Breast epithelium (tissue), 4 donors: ENCODE measurements at places on chromosomes 13 and 19.

- H3K4me1 ChIP-seq, result no peaks in the 10 kb centered on the region
- H3K36me3 ChIP-seq, result no peaks in the 10 kb centered on the region
- peaks cover 64% of the 10 kb centered on the region for H3K27me3 ChIP-seq
- no peak within 1 kb of the TSS for H3K27ac ChIP-seq
- DNase-seq, result no peak
These were observed at the start of gene TNNT1 for GRCh38 chr19:55149078-55150003. Gene TNNT1, minus strand, starts transcription at chr19:55149206. Its CDS starts 2,049 bp downstream, at chr19:55147157.

- H3K27me3 ChIP-seq, result no peaks in the 10 kb centered on the region
- no peak overlapping the region for H3K4me3 ChIP-seq
- peaks cover 1% of the 10 kb centered on the region for H3K36me3 ChIP-seq
These were observed 20.2 kb downstream of the PAF1 start for GRCh38 chr19:39370735-39371134.

DNA sequence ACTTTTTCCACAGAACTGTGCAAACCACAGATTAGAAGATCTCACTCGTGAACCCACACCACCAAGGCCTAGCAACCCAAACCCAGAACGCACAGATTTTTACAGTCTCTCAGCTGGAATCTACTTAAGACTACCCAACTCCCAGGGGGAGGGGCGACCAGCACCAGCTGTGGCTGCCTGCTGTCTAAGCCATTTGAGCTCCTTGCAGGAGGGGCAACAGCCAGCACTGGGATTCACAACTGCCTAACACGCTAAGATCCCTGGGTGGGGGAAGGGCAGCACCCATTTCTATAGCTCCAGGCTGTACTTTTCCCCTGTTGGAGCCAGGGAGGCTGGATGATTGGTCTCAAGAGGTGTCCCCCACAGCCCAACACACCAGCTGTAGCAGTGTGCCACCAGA, 368.8 kb downstream of the SUCLA2 start:
- no peaks in the 10 kb centered on the region for H3K36me3 ChIP-seq
- H3K27ac ChIP-seq, result no peak overlapping the region
- H3K4me1 ChIP-seq, result no peaks in the 10 kb centered on the region
- no peak overlapping the region for H3K4me3 ChIP-seq
- DNase-seq, result no peak

DNA sequence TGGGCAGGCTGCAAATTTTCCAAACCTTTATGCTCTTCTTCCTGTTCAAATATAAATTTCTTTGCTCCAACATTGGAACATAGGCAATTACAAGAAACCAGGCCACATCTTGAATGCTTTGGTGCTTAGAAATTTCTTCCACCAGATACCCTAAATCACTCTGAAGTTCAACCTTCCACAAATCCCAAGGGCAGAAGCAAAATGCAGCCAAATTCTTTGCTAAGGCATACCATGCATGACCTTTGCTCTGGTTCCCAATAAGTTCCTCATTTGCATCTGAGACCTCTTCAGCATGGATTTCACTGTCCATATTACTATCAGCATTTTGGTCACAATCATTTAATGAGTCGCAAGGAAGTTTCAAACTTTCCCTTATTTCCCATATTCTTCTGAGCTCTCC, 130.9 kb downstream of the DIAPH3 start:
- no peak overlapping the region for H3K4me3 ChIP-seq
- no peaks in the 10 kb centered on the region for H3K4me1 ChIP-seq

DNA sequence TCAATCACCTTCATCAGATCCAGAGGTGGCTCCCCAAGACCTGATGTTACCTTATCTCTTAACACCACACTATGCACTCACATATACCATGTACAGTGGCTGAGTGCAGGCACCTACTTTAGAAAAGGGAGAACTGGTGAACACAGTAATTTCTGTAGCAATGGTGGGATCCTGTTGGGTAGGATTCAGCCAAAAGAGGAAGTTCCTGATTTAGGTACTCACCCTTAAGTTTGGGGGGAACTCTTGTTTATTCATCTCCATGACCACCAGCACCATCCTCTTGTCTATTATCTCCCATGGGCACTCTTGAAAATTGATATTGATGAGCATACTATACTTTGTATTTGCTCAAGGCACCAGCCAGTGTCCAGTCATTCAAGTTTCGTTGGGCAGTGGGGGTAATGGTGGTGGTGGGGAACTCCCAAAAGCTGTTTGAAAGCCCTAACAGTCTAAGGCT, 324.4 kb downstream of the LMO7 start:
- DNase-seq, result no peak
- H3K4me1 ChIP-seq, result no peaks in the 10 kb centered on the region
- no peaks in the 10 kb centered on the region for H3K36me3 ChIP-seq
- no peak overlapping the region for H3K4me3 ChIP-seq

- H3K36me3 ChIP-seq, result no peaks in the 10 kb centered on the region
- no peaks in the 10 kb centered on the region for H3K4me1 ChIP-seq
- no peak overlapping the region for H3K27ac ChIP-seq
These were observed 18.0 kb upstream of the RBM26 start for GRCh38 chr13:79423801-79424642.

- no peak for DNase-seq
- H3K4me1 ChIP-seq, result no peaks in the 10 kb centered on the region
- H3K4me3 ChIP-seq, result no peak overlapping the region
- H3K27me3 ChIP-seq, result no peaks in the 10 kb centered on the region
- H3K27ac ChIP-seq, result peak overlapping the region; percentile 65
- H3K36me3 ChIP-seq, result no peaks in the 10 kb centered on the region
These were observed 89.3 kb downstream of the TM9SF2 start for GRCh38 chr13:99590519-99591011.

DNA sequence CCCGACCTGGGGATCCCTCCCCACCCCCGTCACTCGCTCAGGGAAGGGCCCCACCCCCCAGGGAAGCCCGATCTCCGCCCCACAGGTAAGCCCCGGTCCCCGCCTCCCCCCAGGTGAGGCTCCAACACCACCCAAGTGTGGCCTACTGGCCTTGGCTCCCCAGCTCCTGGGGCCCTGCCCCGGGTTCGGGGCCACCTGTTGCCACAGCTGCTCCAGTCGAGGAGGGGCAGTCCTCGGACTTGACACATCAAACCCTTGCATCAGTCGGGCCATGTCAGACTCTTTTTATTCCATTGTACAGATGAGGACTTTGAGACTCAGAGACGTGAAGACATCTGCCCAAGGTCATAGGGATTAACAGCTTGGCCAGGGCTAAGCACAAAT, 512 bp downstream of the CC2D1A start:
- peak overlapping the region; percentile 83 for H3K27ac ChIP-seq
- H3K27me3 ChIP-seq, result no peaks in the 10 kb centered on the region

DNA sequence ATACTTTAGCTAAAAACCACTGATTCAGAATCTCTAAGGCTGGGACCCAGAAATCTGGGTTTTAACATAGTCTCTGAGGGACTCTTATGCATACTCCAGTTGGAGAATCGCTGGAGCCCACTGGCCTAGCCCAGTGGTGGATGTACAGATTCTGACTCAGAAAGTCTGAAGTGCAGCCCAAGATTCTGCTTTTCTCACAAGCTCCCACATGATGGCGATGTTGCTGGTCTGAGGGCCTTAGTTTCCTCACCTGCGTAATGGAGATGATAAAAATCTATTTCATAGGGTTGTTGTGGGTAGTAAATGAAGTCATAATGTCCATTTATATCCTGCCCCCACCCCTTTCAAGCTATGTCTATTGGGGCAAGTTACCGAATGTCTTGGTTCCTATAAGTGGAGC, 7.7 kb upstream of the CDADC1 start:
- H3K27ac ChIP-seq, result no peak overlapping the region
- H3K36me3 ChIP-seq, result no peaks in the 10 kb centered on the region
- no peaks in the 10 kb centered on the region for H3K27me3 ChIP-seq
- no peak for DNase-seq
- no peaks in the 10 kb centered on the region for H3K4me1 ChIP-seq

GRCh38 chr19:57088133-57088532, 31.7 kb upstream of the USP29 start:
- H3K4me1 ChIP-seq, result no peaks in the 10 kb centered on the region
- H3K36me3 ChIP-seq, result no peaks in the 10 kb centered on the region
- peaks cover 48% of the 10 kb centered on the region for H3K27me3 ChIP-seq
- DNase-seq, result no peak
